ENCODE measurements at places on chromosomes 11 and 22.

DNA sequence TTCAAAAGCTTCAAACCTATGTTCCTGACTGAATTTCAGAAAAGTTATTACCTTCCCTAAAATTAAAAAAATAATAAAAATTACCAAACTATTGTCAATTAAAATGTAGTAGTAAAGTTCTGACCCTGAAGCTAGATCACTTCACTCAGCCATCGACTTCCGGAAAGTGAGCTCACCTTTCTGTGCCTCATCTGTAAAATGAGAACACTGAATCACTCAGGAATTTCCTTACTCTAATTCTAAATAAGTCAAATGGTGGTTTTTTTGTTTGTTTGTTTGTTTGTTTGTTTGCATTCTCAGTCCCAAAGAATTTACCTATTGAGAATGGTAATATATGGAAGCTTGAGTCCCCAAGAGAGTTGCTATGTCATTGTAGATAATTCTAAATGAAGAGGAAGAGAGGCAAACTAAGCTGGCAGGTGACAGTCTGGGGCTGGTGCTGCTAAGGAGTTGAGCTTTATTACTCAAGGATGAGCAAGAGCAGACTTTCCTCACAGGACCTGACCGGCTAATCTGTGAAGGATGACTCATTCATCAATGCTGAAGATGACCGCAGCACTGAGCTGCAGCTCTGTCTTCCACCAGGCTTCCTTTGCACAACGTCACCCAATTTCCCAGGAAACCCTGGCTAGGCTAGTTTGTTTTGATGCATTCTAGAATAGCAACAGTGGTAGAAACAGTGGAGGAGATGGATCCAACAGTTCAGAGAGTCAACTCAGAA lies 248.8 kb downstream of the RAB38 start:
- no peak for DNase-seq

GRCh38 chr11:122115524-122116379 lies at the start of gene BLID:
Gene BLID (minus strand): TSS chr11:122116215. CDS start chr11:122115922, 293 bp downstream.
- DNase-seq = no peak

DNA sequence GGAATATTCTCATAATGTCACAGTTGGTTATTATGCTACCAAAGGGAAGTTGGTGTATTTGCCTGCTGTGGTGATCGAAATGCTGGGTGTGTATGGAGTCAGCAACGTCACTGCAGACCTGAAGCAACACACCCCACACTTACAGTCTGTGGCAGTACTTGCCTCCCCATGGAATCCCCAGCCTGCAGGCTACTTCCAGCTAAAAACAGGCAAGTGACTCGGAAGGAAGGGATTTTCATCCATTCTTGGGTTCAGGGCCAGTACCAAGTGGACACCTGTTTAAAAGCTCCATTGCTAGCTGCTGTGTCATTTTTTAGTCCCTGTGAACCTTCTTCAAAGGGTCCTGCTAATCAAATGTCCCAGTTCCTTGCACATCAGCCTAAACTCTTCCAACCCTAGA lies 149.6 kb downstream of the C11orf91 start:
- no peak for DNase-seq

DNA sequence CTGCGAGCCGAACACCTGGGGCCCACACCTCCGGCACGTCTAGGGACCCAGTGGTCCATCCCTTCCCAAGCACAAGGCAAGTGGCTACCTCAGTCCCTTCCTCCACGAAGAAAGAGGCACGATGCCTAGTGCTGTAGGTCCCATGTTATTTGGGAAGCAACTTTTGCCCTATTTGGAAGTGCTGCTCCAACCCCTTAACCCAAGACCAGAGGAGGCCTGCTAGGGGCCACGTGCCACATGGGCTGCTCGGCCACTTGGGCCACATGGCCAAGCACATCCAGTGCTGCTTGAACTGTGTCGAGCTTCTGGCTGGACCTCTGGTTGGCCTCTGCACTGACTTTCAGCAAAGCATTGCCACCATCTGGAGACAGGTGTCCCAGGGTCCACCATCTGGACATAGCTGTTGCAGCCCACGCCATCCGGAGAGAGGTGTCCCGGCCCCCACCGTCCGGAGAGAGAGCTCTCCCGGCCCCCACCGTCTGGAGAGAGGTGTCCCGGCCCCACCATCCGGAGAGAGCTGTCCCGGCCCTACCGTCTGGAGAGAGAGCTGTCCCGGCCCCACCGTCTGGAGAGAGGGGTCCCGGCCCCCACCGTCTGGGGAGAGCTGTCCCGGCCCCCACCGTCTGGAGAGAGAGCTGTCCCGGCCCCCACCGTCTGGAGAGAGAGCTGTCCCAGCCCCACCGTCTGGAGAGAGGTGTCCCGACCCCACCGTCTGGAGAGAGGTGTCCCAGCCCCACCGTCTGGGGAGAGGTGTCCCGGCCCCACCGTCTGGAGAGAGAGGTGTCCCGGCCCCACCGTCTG lies 6.5 kb upstream of the B4GALNT4 start:
- DNase-seq = no peak

- no peak for DNase-seq
Observed at GRCh38 chr22:44407987-44408828, 89.8 kb downstream of the RTL6 start.

GRCh38 chr22:22565981-22566380 lies 6.9 kb upstream of the PRAME start:
- no peak for DNase-seq

DNA sequence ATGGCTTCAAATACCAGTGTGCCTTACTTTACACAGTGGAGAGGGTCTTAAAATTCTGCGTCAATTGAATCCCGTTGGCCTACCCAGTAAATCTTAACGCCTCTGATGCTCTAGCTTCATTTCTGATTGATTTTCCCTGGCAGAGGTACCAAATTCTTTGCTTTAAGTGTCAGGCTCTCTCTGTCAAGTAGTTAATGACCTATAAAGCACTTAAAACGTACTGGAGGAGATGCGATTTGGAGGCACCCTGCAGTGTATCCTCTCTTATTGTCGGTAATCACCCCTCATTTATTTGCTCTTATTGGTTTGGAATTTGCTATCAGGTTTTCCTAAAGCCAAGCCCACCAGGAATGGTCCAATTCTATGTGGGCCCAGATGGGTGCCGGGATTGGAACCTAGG lies 59.2 kb downstream of the NFAM1 start:
- no peak for DNase-seq

DNA sequence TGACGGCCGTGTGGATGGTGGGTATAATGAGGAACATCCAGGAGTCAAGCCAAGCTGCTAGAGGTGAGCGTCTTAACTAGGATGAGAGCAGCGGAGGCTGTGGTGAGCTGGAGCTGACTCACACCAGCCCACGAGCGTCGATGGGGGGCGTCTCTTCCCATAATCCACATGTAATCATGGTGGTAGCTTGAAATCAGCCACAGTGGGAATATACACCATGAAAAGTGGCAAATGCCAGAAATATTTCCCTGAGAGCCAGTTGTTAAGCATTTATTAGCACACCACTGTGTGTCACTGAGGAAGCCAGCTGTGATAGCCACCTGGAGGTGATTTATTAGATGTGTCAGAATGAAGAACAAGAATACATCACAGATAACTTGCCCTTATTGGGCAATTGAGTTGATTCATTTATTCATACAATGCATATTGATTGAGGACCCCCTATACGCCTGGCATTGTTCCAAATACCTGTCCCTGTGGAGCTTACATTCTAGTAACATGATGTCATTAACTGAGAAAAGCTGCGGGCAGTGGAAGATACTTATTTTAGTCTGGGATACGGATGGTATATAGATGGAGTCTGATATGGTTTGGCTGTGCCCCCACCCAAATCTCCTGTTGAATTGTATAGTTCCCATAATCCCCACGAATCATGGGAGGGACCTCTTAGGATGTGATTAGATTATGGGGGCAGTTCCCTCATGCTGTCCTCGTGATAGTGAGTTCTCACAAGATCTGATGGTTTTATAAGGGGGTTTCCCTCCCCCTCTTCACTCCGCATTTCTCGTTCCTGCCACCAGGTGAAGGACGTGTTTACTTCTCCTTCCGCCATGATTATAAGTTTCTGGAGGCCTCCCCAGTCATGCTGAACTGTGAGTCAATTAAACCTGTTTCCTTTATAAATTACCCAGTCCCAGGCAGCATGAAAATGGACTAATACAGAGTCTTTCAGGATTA lies 473.4 kb downstream of the METTL15 start:
- DNase-seq = no peak

DNA sequence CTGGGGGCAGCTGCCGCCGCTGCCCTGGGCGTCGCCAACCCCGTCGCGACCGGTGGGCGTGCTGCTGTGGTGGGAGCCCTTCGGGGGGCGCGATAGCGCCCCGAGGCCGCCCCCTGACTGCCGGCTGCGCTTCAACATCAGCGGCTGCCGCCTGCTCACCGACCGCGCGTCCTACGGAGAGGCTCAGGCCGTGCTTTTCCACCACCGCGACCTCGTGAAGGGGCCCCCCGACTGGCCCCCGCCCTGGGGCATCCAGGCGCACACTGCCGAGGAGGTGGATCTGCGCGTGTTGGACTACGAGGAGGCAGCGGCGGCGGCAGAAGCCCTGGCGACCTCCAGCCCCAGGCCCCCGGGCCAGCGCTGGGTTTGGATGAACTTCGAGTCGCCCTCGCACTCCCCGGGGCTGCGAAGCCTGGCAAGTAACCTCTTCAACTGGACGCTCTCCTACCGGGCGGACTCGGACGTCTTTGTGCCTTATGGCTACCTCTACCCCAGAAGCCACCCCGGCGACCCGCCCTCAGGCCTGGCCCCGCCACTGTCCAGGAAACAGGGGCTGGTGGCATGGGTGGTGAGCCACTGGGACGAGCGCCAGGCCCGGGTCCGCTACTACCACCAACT lies 1.0 kb downstream of the FUT4 start:
- no peak for DNase-seq

DNA sequence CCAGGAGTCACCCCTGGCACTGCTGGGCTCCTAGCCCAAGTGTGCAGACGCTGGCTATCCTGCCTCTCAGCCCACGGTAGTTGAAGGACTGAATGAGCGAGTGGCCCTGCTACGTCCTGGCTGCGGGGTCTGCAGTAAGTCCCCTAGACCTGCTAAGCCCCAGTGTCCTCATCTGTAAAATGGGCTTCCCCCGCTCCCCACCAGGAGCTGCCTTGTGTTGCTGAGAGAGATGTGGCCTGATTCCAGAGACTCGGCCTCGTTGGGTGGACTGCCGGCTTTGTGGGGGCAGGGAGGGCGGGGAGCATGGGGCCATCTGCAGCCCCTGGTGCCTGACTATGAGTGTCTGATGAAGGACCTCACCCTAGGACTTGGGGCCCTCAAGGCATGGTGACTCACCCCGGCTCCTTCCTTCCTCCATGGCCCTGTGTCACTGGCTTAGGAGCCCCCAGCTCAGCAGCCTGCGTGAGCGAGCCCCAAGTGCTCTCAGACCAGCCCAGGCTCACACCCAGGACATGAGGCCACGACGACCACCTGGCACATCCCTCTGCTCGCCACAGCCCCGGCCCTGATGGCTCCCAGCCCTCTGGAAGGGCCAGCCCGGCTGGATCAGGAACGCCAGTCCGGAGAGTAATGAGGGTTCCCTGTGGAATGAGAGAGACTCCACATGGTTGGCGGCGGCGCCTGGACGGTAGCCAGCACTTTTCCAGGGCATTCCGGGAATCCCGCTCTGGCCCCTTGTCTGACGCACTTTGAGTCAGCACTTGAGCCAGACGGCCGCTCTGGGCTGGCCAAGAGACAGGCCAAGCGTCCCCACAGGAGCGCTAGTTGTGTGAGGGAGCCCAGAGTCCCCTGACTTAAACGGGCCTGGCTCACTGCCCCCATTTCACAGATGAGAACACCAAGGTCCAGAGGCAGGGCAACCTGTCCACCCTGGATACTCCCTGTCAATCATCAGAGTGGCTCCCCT lies 50.5 kb upstream of the SHISAL1 start:
- no peak for DNase-seq

DNA sequence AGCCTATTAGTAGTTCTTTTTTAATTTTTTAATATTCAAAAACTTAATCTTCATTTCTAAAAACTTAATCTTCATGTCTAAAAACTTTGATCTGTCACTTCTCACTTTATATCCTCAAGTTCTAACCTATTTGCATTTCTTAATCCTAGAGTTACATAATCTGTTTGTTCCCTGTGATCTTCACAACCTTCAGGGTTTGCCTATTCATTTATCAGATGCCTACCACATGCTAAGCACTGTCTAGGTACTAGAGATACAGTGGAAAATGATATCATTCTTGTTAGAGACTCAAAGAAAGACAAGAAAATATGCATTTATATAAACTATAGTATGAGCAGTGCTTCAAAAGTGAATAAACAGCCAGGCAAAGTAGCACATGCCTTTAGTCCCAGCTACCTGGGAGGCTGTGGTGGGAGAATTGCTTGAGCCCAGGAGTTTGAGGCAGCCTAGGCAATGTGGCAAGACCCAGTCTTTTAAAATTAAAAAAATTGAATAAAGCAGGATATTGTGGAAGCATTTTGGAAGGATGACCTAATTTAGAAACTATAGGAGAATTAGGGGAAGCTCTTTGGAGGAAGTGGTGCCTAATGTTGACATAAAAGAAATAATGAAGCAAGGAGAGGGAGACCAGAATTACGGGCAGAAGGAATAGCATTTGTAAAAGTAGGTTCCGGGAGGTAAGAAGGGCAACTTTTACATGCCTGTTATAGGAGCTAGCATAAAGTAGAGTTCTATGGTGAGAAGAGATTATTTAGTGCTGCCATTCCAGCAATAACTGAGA lies 54.4 kb upstream of the GRK2 start:
- DNase-seq = no peak

DNA sequence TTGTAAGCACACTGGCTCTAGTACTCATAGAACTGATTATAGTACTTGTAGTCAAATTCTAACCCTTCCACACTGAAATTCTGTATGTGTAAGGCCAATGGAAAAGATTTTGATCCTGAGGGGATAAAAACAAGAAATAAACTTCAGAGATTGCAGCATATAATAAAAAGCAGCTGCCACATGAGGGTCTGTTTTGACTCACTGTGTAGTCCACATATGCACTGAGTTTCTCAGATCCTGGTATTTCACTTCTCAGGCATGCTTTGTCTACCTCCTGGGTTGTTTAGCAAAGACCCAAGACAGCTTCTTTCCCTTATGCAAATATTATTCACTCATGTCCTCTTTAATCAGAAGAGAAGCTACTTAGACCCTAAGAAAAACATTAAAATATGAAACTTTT lies 71.1 kb upstream of the SLC5A12 start:
- DNase-seq = no peak

DNA sequence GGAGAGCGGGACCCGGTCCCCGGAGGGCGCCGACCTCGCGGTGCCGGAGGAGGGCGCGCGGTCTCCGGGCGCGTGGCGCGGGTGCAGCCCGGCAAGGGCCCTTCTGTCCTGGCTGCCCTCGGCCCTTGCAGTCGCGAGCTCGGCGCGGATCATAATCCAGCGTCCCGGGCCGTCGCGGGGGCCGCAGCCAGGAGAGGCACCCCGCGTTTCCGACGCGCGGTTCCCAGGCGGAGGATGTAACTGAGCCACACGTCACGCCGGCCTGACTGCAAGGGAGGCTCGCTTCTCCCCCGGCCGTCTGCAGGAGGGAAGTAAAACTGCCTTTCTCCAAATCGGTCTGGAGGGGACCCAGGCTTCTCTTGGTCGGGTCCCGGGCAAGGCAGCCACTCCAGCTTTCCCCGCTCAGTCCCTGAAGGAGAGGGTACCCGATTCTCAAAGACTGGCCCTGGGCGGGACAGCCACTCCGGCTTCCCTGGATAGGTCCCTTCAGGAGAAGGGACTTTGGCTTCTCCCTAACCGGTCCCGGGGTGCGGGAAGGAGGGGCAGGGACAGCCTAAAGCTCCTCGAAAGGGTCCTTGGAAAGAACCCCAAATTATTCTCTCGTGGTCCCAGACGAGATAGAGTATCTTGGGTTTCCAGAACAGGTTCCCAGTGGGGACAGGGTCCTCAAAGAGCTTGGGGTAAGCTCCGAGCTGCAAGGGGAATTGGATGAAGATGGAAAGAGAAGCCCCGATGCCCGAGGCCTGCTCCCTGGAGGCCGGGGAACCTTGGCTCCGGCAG lies 836 bp downstream of the SPON1 start:
- no peak for DNase-seq
